ENCODE measurements at places on chromosomes 4 and X. TPM values are rescaled to one million over a fixed set of nuclear protein-coding genes. Genes with fewer than 3 reads are reported as not detected.

DNA sequence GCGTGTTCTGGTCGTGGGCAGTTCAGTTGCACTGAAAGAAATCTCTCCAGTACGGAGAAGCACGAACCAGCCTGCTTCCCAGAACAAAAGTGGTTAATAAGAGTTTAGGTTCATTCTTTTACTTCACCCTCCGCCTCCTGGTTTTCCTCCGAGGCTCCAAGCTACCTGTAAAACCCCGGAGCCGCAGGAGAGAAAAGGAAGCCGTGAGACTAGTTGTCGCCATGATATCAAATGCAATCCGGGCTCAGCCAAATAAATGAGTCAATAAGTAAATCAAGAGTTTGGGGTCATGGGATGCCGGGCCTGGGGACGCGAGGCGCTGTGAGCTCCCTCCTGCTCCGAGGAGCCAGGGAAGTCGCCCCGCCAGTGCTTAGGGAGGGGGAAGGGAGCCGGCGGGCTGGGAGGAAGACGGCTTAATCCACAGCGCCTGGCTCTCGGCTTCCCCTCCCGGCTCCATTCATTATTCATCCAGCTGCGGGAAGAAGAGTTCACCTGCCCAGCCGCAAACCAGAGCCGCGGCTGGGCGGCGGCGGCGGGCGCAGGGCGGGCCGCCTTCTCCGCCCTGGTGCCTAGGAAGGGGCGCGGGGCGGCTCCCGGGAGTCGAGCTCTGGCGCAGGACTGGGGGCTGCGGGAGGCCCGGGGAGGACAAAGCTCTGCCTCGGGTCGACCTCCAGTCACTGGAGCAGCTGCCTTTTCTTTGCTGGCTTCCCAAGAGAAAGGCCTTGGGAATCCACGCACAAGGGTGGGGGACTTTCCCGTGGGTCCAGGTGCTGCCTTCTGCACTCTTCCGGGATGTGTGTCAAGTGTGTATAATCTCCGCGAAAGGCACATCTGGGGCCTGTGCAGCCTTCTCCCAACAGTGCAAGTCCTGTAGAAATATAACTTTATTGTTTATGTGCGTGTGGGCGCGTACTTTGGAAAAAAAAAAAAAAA lies 1.7 kb downstream of the FRAS1 start:
- H3K27me3 ChIP-seq = peaks cover 5% of the 10 kb centered on the region
- H3K27ac ChIP-seq = peak overlapping the region; percentile 81
- no peaks in the 10 kb centered on the region for H3K36me3 ChIP-seq
- DNase-seq = peak; percentile 68
- H3K4me3 ChIP-seq = peak overlapping the region; percentile 70
- peaks cover 37% of the 10 kb centered on the region for H3K4me1 ChIP-seq

DNA sequence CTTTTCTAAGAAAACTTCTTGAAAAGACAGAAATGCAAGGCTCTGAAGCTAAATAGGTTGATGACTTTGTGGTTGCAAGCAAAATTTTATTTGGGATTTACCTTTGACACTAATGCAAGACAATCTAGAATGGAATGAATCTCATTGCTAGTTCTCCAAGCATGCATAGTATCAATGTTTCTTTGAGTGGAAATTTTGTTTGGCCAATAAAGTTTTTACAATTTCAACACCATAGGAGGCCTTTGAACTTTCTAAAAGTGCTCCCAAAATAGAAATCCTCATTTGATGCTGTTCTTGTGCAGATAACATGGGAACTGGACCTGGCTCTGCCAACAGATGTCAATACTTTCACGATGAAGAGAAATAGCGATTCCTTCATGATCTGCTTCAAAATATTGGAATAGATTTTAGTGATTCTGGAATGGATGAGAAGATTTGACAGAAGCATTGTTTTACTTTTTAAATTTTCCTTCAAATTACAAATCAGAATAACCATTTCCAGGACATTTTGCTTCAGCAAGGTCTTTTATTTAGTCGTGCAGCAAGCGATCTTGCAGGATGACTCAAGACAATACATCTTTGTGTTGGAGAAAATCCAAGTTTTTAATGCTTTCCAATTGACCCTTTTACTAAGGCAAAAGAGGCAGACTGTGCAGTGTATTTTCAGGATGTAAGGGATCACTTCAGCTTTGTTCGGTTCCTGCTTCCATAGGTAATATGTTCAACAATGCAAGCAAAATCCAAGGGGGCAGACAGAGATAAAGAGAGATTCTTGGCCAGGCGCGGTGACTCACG lies 51.7 kb upstream of the OTUD4 start:
- no peaks in the 10 kb centered on the region for H3K27me3 ChIP-seq
- H3K36me3 ChIP-seq = no peaks in the 10 kb centered on the region

DNA sequence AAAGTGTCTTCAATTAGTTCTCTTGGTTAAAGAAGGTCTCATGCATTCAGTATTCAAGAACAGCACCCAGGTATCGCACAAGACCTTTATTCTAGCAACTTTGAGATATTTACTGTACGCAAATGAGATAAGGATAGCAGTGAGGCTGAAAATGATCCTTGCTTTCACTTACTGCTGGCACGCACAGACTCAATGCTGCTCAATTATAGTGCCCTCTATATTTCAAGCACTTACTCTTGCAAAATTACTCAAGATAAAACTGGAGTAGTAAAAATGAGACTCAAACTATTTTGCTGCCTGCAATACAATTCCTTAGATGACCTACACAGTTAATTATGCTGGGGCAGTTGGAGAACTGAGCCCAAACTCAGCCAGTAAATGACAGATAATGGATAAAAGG lies 60.9 kb downstream of the ADGRA3 start:
- H3K27ac ChIP-seq = no peak overlapping the region
- no peaks in the 10 kb centered on the region for H3K27me3 ChIP-seq
- no peaks in the 10 kb centered on the region for H3K4me1 ChIP-seq
- no peaks in the 10 kb centered on the region for H3K36me3 ChIP-seq
- no peak for DNase-seq

DNA sequence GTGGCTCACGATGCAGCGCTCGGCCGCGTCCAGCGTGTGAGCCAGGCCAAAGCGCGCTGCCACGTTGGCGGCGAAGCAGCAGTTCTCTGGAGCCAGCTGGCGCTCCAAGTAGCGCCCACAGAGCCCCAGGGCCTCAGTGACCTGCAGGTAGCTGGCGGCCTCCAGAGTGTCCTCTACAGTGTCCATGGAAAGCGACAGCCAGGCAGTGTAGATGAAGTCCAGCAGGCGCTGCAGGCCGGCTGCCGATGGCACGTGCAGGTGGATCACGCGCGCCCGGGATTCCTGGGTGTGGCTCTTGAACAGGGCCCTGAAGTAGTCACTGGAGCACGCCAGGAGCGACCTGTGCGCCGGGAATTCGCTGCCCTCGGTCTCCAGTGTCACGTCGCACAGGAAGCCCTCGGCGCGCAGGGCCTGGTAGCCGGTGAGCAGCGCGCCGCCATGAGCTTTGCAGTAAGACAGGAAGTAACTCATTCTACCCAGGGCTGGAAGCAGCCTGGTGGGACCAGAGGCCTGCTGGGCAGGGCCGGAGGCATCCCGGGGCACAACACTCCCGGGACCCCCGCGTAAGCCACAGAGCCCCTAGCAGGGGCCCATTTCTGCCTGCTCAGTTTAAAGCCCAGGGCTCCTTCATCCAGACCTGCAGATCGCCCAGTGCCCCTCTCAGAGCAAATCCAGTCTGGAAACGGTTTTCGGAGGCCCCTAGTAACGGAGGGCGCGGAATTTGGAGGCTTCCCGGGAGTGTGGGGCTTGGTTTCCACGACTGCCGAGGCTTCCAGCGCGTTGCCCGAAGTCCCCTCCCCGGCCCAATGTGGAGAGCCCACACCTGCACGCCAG lies 595 bp downstream of the KLHL34 start:
- H3K27me3 ChIP-seq = peaks cover 17% of the 10 kb centered on the region
- H3K36me3 ChIP-seq = no peaks in the 10 kb centered on the region
- peak overlapping the region; percentile 44 for H3K4me3 ChIP-seq

DNA sequence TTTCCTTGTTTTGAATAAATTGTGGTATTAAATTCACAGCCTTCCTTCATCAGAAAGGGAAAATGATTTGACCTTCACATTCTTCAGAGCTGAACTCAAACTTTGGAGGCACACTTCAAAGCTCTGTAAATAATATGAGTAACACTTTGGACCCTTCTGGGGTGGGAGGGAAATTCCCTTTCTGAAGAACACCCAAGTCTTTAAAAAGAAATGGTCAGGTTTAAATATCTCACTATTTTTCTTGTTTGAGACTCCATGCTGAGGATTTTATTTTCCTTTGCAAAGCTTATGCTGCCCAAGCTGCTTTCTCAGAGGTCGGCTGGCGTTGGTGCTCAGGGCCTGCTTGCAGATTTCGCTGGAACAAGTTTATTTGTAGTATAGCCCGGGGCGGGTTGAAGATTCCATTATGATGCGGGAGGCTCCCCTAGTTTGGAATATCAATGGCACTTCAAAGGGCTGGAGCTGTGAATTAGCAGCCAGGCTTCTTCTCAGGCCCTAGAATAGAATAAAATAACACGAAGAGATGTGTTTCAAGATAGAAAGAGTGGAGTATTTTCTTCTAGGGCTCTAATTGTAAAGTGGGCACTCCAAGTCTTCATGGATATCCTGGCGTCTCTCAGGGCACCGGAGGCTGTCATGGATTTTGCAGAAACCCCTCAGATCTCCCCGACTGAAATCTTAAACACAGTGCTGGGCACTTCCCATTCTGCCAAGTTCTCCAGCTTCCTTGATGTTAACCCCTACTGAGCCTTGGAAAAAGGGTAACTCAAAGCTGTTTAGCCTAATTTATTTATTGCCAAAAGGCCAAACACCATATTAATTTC lies 315.6 kb downstream of the GPAT3 start:
- DNase-seq = no peak
- no peak overlapping the region for H3K4me3 ChIP-seq
- no peaks in the 10 kb centered on the region for H3K27me3 ChIP-seq
- no peak overlapping the region for H3K27ac ChIP-seq

DNA sequence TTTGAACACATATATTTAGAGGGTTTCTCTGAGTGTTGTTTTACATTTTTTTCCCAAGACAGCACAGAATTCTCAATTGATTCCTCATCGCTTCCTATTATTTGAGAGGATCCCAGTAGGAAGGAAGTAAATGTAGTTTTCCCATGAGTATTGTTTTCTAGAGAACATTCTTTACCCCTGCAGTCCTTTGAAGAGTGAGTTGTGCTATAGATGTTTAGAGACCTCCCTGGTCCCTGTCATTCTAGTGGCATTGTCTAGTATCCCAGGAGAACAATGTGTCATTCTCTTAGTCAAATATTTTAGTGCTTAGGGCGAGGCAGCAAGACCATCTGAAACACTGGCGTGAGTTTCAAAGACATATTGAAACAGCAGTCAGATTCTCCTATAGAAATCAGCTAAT lies 32.5 kb downstream of the SORBS2 start:
- DNase-seq = no peak
- no peak overlapping the region for H3K27ac ChIP-seq
- no peak overlapping the region for H3K4me3 ChIP-seq

DNA sequence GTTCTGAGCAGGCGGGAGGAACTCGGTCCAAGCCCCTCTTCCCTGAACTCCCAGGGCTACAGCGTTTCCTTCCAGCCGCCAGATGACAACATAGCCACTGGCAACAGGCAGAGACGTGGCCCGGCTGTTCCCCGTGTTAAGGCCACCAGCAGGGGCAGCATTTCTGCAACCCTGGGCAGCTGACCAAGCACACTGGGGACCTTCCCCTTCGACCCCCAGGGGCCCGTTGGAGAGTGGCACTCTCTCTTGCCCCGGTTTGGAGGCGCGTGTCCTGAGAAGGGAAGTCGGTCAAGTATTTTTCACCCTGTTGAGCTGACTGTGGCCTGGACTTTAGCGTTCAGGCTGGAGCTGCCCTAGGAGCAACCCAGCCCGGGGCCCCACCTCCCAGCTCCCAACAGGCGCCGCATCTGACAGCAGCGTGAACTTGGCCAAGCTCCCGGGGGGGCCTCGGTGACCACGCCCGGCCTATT lies 37.6 kb downstream of the ZBTB49 start:
- no peaks in the 10 kb centered on the region for H3K27me3 ChIP-seq
- peak; percentile 75 for DNase-seq
- no peaks in the 10 kb centered on the region for H3K4me1 ChIP-seq
- no peak overlapping the region for H3K4me3 ChIP-seq
- H3K36me3 ChIP-seq = no peaks in the 10 kb centered on the region

GRCh38 chr4:110296892-110297291 lies 98.5 kb upstream of the ELOVL6 start:
- H3K27me3 ChIP-seq = peaks cover 8% of the 10 kb centered on the region
- H3K27ac ChIP-seq = no peak overlapping the region
- no peak for DNase-seq
- H3K36me3 ChIP-seq = no peaks in the 10 kb centered on the region
- H3K4me3 ChIP-seq = no peak overlapping the region

DNA sequence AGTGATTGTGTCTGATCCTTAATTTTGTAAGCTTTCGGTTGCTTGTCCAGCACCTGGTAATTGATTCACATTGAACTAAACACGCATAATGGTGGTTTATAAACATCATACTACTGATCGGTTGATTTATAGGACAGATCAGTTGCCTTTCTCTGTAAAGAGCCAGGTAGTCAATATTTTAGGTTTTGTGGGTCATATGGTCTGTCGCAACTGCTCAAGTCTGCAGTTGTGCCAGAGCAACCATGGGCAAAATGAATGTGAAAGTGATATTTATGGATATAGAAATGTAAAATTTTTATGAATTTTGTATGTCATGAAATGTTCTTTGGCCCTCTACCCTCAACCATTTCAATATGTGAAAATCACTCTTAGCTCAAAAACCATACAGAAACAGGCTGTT lies 8.9 kb downstream of the JADE1 start:
- no peaks in the 10 kb centered on the region for H3K27me3 ChIP-seq
- H3K27ac ChIP-seq = no peak overlapping the region
- no peaks in the 10 kb centered on the region for H3K4me1 ChIP-seq
- H3K36me3 ChIP-seq = no peaks in the 10 kb centered on the region

- no peaks in the 10 kb centered on the region for H3K36me3 ChIP-seq
- no peak for DNase-seq
- no peaks in the 10 kb centered on the region for H3K27me3 ChIP-seq
- no peak overlapping the region for H3K4me3 ChIP-seq
Measured at GRCh38 chrX:71930298-71930697, 19.7 kb downstream of the NHSL2 start.

DNA sequence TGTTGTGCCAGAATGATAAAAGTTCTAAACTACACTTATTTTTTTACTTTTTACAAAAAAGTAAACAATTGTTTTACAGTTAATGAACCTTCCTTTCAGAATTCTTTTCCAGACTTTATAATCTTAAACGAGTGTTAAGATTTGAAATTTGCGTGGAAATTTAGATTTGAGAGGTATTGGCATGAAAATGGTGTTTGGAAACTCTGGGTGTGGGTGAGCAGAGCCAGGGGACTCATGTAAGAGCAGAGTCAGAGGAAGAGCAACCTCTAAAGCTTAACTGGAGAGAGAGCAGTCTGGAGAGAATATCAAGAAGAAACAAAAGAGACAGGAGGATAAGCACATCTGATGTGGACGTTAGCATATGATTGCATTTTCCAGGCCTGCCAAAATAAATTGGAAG lies 48.2 kb downstream of the MMRN1 start:
- H3K4me3 ChIP-seq = no peak overlapping the region
- no peak for DNase-seq
- H3K4me1 ChIP-seq = peaks cover 3% of the 10 kb centered on the region
- H3K36me3 ChIP-seq = no peaks in the 10 kb centered on the region
- H3K27me3 ChIP-seq = no peaks in the 10 kb centered on the region

GRCh38 chrX:154436983-154437752 lies at the start of gene GDI1:
Gene GDI1, plus strand, starts transcription at chrX:154437154. Its CDS starts 101 bp downstream, at chrX:154437255.
- H3K36me3 ChIP-seq = peaks cover 54% of the 10 kb centered on the region
- DNase-seq = peak; percentile 73
- H3K4me1 ChIP-seq = peaks cover 15% of the 10 kb centered on the region
- peak within 1 kb of the TSS; percentile 67 for H3K4me3 ChIP-seq
- peak within 1 kb of the TSS; percentile 88 for H3K27ac ChIP-seq

Gene ANXA10
- total RNA-seq = not detected

Gene CXCR3
- 0.30 TPM for total RNA-seq

Gene TRIM2
- total RNA-seq = 31.0 TPM

Gene PCDH11X
- total RNA-seq = 0.79 TPM

Gene CXCL1
- total RNA-seq = not detected
